Colonic mucosa (tissue), 4 donors: ENCODE measurements at places on chromosomes 3 and 15. TPM values are rescaled to one million over a fixed set of nuclear protein-coding genes. Genes with fewer than 3 reads are reported as not detected.
A peak's percentile ranks its signal among the peaks of the same experiment; 100 is the strongest.

EPHB1 gene
- 0.74 TPM for total RNA-seq

CDC25A gene
- 23.7 TPM for total RNA-seq

DNA sequence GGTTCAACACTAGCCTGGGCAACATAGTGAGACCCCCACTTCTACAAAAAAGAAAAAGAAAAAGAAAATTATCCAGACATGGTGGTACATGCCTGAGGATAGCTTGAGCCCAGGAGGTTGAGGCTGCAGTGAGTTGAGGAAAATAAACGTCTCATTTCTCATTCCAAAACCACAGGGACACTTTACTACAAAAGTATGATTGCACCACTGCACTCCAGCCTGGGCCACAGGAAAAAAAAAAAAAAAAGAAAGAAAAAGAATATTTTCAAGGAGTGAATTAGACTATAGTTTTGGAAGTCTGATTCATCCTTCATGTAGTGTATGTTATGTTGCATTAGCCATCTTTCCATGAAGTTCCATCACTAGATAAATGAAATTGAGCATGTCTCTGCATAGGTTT, 149.5 kb upstream of the THBS1 start:
- no peak for DNase-seq

DNA sequence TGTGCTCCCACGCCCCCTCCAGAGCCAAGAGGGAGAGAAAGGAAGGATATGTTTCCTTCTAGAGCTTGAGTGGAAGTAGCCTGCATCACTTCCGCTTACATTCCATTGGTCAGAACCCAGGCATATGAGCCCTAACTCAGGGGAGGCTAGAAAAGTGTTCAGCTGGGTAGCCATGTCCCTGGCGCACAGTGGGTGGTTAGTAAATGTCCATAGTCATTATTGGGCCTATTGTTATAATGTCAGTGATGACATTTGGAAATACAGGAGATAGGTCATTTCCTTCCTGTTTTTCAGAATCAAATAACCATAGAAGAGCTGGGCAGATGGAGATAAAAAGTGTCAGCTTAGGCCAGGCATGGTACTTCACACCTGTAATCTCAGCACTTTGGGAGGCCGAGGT, 27.3 kb downstream of the CD276 start:
- DNase-seq = no peak

- no peak for DNase-seq
Observed at GRCh38 chr3:129282727-129283327, 4.2 kb downstream of the HMCES start.

- DNase-seq = no peak
Observed at GRCh38 chr3:150253622-150254021, 154.5 kb upstream of the TSC22D2 start.

- DNase-seq = no peak
Observed at GRCh38 chr3:186949281-186949982, 19.1 kb downstream of the ST6GAL1 start.

TMCO5A gene
- total RNA-seq = not detected

DNA sequence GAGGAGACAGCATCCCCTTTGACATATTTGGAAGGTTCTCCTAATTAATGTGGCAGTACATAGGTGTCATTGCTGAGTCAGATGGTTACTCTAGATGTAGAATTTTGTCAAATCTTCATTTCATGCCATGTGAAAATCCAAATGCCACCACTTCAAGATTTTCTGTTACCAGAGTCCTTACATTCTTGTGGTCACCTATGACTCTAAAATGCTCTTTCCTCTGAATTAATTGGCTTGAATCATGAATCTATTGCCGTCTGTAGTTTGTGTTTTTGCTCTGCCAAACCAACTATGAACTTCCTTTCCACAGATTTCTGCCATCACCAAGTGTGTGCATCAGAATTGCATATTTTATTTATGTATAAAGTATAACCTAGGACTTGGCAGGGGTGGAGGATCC, 269.4 kb upstream of the ZPLD1 start:
- DNase-seq = no peak

GRCh38 chr15:71596672-71597071, 213.7 kb upstream of the NR2E3 start:
- DNase-seq = no peak

GRCh38 chr3:12437861-12438260, 46.4 kb upstream of the TSEN2 start:
- DNase-seq = no peak

CPN2 gene
- total RNA-seq = 0.15 TPM

TNNC1 gene
- total RNA-seq = 1.5 TPM

DNA sequence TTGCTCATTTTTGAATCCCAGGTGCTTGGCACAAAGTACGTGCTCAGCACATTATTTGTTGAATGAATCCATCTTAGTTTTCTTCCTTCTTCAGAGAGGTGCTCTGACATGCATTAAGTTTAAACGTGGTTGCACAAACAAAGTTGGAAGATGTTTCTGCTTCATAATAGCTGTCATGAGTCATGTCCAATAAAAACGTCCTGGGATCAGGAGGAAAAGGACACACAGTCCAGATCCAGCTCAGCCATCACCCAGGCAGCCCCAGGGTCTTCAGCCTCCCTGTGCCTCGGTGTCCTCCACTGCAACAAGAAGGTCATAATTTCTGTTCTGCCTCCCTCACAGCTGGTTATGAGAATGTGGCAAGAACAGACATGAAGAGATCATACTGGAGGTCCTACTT, 55.4 kb downstream of the CCNL1 start:
- no peak for DNase-seq

NRROS gene
- total RNA-seq = 2.1 TPM

GRCh38 chr15:78811124-78811824, at the start of gene ADAMTS7:
Gene ADAMTS7, minus strand, starts transcription at chr15:78811464. Its CDS starts 244 bp downstream, at chr15:78811220.
- DNase-seq = peak; percentile 65

DNA sequence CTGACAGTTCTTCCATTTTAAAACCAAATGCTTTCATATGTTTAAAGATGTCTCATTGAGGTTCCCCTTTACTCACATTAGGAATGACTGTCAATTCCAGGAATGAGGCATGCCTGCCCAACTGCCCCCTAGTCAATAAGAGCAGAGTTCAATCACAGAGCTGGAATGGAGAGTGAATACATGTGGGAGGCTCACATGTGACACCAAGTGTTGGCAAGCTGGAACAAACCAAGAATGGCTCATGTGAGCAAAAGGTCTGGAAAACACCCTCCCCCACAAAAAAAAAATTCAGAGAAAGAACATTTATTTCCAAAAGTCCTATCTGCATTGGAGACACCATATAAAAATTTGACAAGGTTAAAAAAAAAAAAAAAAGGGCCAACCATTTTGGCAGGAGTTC, 3.7 kb downstream of the PBRM1 start:
- DNase-seq = no peak

CELF6 gene
- 0.93 TPM for total RNA-seq

GRCh38 chr3:68974711-68975110, 38.8 kb downstream of the EOGT start:
- DNase-seq = no peak

PPP1R14D gene
- 166 TPM for total RNA-seq

DNA sequence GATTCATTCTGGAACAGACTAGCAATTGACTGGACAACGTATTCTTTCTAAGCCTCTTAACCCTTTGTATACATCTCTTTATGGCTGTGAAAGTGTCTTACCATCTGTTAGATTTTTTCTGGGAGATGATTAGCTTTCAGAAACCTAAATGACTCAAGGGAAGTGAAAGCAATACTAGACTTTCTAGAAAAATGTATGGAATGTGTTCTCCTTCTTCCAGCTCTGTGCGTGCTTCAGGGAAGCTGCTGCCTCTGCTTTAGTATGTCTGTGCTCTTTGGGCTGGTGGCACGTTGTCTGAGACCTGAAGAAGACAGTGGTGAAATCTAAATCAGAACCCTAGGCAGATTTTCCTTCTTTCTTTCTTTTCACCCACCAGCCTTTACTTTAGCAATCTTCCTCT, 89.5 kb downstream of the ITPR1 start:
- DNase-seq = no peak

DNA sequence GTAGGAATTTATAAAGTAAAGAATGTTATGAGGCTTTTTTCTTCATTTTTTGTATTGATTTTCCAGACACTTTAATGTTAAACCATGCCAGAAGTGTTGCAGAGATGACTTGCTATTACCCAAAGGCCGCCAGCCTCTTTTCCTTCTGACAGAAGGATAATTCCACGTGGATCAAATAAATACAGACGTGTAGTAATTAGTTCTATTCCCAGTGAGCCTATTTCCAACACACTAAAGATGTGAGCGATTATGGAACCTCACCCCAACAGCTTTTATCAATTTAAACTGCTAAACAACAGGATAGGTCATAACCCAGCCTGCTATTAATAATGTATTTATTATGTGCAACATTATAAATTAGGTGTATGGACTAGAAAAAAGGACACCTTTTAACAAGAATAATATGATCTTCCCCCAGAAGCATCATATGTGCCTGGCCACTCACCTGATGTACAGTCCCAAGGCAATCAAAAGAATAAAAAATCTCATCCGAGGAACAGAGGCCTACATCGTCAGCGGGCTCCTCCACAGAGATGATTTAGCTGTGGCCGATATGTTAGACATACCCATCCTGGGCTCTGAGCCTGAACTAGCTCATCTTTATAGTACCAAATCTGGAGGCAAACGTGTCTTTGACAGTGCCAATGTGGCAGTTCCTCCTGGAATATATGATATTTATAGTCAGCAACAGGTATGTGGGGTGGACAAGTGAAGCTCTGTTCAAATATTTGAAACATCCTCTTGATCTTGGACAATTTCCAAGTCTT, 125.9 kb upstream of the C15orf61 start:
- DNase-seq = no peak

FBN1 gene
- 19.5 TPM for total RNA-seq

DNA sequence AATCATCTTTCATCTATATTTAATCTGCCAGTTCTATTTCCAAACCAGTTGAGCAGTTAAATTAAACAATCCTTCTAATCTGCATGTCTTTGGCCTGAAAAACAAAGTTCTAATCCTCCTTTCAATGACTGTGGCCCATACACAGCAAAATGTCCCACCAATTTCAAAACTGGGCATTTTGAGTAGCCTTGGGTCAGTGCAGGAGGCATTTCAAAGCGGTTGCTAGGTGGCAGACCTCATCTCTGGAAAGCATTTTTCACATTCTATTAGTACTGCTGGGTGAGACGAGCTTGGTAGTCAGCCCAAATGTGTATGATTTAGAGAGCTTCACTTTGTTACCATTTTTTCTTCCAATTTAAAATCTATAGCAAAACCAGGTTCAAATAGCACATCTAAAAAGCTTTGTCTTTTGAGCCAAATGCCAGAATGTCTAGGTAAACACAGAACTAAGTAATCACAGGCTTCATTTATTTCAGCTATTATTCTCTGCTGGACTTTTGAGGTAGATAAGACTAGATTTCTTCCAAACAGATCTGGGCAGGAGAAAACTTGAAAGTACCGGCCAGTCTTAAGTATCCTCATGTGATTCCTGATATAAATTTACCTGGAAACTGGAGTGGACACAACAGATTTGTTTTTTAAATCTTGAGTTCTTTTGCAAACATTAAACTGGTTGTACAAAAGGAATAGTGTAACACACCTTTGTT, 8.9 kb upstream of the ARHGEF26 start:
- DNase-seq = no peak

DNA sequence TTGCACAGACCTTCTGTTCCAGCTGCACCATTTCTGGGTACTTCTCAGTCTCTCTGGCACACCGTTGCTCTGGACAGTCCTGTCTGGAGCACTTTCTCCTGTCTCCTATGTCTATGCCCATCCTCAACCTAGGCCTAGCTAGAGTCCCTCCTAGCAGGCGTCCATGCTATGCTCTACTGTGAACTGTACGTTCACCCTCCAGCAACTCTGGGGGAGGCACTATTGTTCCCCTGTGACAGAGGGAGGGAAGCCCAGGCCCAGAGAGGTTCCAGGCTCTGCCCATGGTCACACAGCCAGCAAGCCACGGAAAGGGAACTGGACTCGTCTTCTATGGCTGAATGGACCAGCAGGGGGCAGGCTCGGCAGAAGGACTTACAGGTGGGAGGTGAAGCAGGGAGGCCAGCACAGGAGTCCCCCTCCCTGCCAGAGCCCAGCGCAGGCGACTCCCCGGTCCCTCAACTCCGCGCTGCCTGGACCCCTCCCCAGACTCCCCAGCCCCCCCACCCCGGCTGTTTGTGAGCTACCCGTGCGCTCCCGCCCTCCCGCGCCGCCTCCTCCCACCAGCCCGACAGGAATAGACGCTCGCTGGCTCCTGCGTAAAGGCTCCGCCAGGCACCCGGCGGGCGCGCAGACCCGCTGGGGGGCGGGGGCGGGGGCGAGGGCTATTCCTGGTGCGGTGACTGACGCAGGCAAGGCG, 1.7 kb upstream of the LINGO1 start:
- peak; percentile 91 for DNase-seq

GRCh38 chr3:157531301-157531660, 28.1 kb upstream of the VEPH1 start:
- DNase-seq = no peak

DNA sequence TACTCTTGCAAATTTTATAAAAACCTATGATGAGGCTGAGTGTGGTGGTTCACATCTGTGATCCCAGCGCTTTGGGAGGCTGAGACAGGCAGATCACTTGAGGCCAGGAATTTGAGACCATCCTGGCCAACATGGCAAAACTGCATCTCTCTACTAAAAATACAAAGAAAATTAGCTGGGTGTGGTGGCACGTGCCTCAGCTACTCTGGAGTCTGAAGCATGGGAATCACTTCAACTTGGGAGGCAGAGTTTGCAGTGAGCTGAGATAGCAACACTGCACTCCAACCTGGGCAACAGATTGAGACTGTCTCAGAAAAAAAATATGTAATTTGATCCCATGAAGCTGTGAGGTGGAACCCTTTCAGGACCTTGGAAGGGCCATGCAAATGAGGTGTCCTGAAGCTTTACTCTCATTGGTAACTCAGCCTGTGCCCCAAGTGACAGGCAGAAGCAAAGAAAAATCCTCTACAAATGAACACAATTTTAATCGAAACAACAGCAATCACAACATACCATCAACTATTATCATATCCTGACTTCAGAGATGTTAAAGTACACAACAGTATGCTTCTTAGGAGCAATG, 84.6 kb upstream of the CDV3 start:
- no peak for DNase-seq
